ENCODE measurements at places on chromosomes 6 and 20. TPM values are rescaled to one million over a fixed set of nuclear protein-coding genes. Genes with fewer than 3 reads are reported as not detected.

Gene VNN1
- total RNA-seq, result 9.7 TPM

Gene HLA-DPB1
- 52.5 TPM for total RNA-seq

DNA sequence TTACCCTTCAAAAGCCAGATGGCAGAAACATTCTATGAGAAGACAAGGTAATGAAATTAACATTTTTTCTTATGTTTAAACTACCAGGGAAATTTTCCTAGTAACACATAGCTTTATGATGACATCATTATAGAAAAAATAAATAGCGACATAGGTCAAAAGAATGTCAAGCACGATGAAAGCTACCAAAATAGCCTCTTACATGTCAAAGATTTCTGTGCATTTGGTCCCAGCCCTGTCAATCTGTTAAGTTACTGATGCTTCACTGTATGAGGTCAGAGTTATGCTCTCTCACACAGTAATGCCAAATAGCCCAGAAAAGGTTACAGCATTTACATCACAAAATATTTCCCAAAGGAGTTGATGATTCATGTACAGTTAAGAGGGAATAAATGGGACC is 199.8 kb upstream of the DEFB112 start:
- DNase-seq, result no peak

Gene HFE
- total RNA-seq, result 13.5 TPM

GRCh38 chr6:188821-189655 is 103.2 kb upstream of the DUSP22 start:
- peak; percentile 90 for DNase-seq

- DNase-seq, result no peak
These were observed 322.5 kb downstream of the HACE1 start for GRCh38 chr6:104537180-104537579.

GRCh38 chr6:32182555-32182981 is 1.5 kb downstream of the AGER start:
- DNase-seq, result no peak

DNA sequence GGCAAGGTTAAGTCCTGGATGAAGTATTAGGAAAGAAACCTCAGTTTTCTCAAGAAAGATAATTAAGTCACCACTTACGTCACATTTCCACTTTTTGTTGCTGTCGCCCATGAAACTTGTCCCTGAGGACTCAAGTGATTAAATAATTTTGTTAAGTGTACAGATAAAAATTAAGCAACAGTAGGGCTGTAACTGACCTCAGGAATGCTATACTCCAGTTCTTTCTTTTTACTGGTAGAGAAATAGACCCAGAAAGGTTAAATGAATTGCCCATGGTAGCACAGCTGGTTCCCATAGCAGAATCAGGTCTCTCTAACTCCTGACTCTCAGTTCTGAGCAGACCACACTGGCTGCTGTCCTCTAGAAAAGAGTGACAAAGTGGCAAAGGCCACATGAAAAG is 54.5 kb downstream of the CLIC5 start:
- DNase-seq, result no peak

DNA sequence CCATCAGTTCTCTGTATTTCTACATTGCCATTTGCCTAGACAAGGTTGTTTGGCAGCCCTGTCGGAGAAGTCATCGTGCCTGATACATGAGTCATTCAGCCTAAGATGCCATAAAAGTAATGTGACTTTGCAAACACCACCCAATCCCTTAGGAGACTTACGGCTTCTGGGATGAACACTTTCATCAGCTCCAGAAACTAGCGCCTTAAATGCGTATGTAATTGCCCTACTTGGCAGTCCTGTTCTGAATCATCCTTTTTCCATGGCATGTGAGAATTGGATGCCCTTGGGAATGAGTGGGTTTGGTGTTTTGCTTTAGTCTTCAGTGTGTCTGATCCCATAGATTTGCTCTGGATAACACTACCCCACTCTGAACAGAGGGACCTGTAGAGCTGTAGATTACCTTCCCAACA is 158.5 kb downstream of the SASH1 start:
- no peak for DNase-seq

Gene ZNF391
- 3.5 TPM for total RNA-seq

Gene SPEF1
- not detected for total RNA-seq

Gene GPR6
- not detected for total RNA-seq

- DNase-seq, result no peak
These were observed 60.8 kb downstream of the LAMA4 start for GRCh38 chr6:112193535-112194051.

Gene PRL
- 0.58 TPM for total RNA-seq

Gene TRIM38
- total RNA-seq, result 11.5 TPM

Gene MTFR2
- 0.87 TPM for total RNA-seq

DNA sequence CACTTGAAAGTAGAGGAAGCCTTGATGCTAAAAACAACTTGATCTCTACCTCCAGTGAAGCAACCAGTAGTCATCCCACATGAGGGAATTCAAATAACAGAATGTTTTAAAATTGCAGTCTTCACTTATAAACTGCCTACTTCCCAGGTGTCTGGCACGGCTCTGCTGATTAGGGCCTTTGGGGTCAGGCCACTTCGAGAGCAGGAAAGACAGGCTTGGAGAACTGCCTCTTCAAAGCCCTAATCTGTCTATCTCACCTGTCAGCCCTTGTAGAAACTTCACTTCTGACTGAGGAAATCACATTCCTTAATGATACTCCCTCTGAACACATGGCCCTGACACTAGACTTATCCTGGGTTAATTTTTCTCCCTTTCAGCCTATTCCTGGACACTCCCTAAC is 458.6 kb downstream of the TENT5A start:
- no peak for DNase-seq

- no peak for DNase-seq
These were observed 9.9 kb downstream of the AKIRIN2 start for GRCh38 chr6:87692086-87692485.

DNA sequence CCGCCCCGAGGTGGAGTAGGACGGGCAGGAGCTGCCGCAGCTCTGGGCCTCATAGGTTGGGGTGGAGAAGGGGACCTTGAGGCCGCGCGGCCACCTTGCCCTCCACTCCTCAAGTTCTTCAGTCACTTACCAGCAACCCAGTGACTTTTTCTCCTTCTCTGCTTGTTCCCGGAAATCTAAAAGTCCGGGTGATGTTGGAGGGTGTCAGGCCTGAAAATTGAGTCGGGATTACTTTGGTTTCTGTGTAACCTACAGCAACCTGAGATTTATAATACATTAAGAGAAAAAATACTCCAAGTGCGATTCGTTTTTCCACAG is 338 bp downstream of the RWDD1 start:
- DNase-seq, result no peak

DNA sequence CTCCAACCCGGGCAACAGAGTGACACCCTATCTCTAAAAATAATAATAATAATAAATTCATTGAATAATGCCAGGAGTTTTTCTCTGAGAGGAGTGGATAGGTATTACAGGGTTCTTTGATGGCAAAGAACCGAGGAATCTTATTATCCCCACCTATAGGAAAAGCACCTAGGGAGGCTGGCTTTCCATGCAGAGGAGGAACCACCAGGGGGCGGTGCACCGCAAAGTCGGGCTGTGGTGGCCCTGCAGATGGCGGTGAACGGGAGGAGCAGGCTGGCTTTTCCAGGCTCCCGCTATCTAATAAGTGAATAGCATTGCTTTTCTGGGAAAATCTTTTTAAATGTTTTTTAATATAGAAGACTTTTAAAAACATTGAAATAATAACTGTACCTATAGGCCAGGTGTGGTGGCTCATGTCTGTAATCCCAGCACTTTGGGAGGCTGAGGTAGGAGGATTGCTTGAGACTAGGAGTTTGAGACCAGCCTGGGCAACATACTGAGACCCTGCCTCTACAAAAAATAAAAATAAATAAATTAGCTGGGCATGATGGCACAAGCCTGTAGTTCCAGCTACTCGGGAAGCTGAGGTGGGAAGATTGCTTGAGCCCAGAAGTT is 864.2 kb downstream of the KIF16B start:
- no peak for DNase-seq

DNA sequence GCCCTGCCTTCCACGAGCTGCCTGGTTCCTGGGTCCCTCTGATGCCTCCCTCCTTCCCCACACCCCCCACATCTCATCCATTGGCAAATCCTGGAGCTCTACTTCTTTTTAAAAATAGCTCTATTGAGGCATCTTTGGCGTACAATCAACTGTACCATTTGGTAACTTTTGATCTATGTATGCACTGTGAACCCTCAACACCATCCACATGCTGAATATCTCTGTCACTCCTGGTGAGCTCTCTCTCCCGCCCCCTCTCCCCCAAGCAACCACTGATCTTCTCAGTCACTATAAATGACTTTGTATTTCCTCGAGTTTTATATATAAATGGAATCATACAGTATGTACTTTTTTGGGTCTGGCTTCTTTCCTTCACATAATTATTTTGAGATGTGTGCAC is 22.4 kb upstream of the PMEPA1 start:
- DNase-seq, result no peak

DNA sequence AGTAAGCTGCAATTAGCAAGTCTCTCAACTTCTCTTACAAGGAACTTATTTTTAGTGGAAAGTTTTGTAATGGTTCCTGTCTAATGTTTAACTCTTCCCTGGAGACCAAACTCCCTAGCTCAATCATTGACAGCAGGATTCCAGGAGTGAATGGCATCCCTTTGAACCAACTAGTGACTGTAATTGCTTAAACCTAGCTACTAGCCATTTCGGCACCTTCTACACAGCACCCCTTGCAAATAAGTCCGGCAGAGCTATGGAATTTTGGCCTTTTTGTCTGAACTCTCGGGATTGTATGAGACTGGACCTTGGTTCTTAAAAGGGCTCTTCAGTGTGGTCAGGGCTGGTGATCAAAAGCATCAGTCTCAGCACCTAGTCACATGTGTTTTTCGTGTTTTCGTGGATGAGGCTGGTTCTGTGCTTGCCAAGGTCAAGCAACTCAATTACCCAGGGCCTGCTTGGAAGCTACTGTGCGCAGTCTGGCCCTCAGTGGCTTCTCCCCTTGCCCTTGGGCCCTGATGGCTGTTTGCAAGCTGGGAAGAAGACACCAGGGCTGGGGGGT is 135.3 kb upstream of the NEDD9 start:
- no peak for DNase-seq

- DNase-seq, result no peak
These were observed 30.8 kb upstream of the SYNCRIP start for GRCh38 chr6:85673198-85674139.

DNA sequence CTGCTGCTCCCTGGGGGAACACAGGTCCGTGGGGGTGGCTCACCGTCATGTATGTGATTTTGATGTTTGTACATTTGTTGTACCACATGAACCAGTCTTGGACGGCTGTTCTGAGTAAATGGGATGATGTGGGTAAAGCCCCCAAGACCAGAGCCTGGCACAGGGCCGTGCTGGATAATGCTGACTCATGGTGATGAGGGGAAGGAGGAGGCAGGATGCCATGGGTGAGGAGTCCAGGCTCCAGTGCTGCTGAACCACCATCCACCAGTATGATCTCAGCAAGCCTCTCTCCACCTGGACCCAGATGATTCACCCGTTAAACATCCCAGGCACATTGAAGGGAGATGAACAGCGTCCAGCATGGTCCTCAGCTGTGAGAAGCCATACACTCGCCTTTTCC is 9.6 kb upstream of the APCDD1L start:
- DNase-seq, result no peak
